ENCODE measurements at places on chromosomes 16 and 17.

- DNase-seq, result peak; percentile 42
These were observed 33.7 kb upstream of the KDM8 start for GRCh38 chr16:27169511-27170071.

- no peak for DNase-seq
These were observed 118.0 kb upstream of the SEC14L1 start for GRCh38 chr17:77022766-77023165.

DNA sequence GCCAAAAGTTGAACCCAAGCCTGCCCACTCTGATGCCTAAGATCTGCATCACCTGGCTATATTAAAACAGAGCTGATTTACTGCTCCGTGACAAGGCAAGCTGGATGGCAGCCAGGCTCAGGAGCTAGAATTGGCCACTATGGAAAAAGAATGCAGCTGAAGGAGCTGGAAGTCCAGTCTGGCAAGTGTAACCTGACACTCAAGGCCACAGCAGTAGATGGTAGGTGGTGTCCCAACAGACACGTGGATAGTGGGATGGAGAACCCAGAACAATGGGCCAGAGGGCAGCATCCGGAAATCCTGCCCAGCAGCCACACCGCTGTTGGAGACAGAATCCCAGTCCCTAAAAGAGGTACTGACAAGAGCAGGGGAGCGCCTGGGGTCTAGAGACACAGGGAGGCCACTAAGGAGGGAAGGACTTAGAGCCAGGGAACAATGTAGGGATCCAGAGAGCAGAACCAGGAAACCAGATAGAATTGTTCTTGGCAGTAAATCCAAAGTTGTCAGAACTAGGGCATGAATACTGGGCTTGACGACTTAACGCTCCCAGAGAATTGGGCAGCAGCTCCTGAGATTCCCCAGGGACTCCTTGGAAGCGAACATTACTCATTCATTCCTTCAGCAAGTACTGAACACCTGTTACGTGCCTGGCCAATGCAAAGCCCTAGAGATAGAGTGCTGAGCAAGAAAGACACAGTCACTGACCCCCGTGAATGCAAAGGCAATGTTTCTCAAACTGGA is 85.7 kb downstream of the CDYL2 start:
- DNase-seq, result no peak

DNA sequence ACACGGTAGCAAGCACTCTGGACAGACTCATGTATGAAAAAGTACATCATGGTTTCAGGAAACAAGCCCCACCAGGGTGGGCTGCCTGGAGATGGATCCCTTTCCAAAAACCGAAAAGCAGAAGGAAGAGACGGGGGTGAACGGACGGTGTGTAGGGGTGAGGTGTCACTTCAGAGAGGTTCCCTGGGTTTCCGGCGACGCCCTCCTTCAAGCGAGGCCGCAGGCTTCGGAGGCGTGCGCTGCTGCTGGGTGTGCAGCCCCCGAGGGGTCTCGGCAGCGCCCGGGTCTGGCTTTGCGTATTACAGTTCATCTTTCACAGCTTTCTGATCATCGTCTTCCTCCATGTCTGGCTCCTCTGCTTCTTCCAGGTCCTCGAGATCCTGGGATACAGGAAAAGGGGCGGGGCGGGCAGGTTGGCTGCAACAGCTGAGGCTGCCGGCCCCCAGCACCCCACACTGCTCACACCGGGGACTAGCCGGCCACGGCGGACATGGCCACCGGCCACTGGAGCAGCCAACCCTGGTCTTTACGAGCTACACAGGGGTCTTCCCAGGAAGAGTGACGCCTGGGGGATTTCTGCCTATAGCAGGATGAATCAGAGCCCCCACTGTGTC is 9.0 kb upstream of the PPP1R27 start:
- no peak for DNase-seq

- DNase-seq, result no peak
These were observed 175.7 kb upstream of the ZKSCAN2 start for GRCh38 chr16:25433388-25433787.

DNA sequence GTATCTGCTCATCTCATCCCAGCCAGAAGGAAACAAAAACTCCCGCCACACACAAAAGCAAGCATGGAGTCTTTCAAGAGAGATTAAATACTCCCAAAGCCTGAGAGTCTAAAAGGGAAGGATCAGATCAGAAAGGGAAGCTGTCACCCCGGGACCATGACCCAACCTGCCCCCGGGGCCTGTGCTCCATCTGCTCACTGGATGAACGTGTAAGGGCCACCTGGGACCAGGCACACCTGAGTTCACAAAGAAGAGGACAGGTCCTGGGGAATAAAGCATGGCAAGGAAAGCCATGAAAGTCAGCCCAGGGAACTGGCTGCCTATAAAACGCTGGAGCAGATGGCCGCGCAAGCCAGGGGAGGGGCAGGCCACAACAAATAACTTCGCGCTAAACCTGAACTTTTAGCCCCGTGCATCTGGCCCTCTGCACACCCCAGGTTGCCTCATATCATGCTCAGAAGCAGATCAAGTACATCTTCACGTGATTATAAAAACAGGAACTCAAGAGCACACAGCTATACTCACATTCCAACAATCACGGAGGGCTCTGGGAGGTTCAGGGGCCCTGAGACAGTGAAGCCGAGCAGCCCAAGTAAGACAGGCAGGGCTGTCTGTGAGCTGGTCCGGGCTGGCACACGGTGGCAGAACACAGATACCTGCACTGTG is 3.4 kb downstream of the TMEM11 start:
- no peak for DNase-seq

DNA sequence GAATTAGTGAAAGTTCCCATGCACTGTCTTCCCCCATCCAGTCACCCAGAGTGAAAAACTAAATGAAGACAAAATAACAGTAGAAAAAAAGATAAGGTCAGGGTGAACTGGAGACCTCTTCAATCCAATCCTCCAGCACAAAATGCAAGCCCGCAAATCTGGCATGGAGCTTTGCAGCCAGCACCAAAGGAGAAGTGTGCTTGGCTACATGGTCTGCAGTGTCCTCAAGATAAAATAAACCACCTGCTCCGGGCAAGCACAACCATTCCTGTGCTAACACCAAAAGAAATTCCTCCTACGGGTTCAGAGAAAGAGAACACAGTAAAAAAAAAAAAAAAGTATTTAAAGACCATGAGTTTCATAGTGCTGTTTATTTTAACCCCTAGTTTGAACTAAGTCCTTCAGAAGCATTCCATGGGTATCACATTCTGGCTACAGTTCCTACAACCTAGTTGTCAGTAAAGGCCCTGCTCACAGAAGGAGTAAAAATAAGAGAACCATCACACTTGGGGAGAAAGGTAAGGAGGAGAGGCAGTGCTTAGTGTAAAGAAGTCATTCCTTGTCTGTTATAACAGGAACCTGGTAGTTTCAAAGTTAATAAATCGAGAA is 109.1 kb downstream of the GAS7 start:
- DNase-seq, result no peak

DNA sequence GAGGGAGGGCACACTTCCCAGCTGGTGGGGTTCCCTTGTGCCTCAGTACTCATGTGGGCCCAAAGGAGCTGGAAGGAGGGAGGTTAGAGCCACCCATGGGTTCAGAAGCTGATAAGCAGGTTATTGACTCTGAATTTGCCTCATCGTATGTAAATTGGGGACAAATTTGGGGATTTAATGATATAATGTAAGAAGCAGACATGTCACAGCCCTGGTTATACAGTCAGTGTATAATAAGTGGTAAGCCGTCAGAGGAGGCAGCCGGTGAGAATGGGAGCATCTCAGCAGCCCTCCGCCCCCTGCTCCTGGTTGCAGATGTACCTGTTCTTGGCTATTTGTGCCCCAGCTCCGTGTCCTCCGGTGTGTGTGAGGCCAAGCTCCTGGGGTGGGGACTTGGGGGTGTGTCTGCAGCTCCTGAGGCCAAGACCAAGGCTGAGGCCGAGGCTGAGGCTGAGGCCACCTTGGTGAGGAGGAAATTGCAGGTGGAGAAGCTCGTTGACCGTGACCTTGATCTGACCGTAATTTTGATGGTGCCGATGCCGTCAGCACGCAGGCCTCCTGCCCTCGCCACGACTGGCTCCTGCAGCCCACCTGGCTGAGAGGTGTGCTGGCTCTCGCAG is 288.1 kb downstream of the SEC14L1 start:
- DNase-seq, result no peak

DNA sequence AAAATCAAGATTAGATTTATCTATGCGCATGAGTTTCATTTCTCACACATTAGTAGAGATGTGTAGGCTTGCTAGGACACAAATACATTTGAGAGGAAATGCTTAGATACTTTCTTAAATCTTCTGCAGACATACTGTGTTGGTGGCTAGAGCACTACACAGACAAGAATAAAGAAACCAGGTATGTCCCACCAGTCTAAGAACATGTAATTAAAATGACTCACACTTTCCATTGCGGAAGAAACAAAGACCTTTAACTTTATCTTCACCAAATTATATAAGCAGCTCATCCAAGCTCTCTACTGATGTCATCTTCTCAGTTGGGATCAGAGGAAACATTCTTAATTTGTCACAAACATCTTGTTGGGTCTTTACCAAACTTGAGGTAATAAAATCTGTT is 12.5 kb downstream of the GABARAPL2 start:
- DNase-seq, result no peak

DNA sequence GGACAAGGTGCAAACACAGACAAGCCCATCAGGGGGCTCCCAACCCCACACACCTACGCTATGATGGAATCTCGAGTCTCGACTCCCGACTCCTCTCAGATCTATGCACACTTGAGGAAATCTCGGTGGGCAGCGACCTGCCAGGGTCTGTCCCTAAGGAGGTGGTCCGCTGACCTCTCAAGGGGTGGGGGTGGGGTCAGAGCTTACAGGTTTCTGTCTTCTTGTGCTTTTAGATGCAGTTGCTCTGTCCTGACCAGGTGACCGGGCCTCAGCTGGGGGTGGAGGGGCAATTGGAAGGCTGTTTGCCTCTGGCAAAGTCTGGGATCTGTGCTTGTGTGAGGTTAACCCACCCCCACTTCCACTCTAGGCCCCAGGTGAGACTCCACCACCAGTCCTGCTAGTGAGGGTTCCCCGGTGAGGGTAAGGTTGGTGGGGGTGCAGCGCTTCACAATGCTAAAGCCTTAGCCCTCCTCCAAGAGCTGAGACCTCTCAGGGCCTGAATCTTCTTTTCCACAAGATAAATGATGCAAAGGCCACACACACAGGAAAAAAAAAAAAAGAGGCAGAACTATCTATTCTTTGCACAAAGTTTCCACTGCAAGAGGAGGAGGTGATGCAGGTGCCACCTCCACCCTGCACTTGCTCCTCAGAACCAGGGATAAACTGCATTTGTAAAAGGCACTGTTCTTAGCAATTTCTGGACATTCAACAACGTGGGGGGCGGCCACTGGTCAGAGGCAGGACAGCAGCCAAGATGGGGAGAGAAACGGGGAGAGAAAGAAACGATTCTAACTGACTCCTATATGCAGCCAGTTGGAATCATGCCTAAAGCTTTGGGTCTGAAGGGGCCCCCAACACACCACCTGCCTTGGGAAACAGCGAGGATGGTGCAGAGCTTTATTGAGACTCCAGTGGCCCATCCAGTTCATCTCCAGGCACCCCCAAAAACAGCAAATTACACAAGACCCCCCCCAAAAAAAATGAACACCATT is 4.1 kb downstream of the CISD3 start:
- DNase-seq, result no peak

- no peak for DNase-seq
These were observed 188.5 kb upstream of the C17orf78 start for GRCh38 chr17:37187262-37187661.

GRCh38 chr16:4966736-4967453 is 8.8 kb downstream of the SEC14L5 start:
- no peak for DNase-seq

DNA sequence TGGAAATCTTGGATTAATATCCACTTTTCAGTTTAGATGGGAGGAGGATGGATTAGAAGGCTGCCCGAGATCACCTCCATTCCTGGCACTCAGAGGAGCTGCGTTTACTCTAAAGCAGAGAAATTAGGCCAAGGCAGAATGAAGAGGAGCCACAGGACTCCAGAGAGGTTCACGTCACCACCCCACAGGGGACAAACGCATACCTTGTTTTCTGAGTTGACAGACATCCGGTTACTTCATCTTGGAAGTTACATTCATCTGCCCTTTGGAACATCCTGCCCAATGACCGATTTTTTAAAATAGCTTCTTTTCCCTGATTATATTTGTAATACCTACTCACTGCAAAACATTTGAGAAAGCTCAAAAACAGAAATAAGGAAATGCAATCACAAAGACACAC is 220.0 kb downstream of the SOX9 start:
- no peak for DNase-seq

DNA sequence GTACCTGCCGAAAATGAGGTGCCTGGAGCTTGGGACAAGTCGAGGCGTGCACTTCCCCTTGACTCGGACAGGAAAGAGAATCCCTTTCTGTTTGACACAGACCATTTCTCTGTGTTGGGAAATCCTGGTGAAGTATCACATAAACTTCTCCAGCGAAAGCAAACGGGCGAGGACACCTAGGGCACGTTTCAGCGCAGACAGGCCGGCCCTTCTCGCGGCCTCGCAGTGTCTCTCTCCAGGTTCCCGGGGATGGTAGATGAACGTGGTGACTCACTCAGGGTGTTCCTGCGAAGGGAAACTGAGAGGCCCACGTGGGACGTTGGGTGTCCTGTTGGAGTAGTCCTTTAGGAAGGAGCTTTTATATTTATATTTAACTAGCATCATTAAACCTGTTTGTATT is 36.3 kb upstream of the ZNF750 start:
- no peak for DNase-seq

DNA sequence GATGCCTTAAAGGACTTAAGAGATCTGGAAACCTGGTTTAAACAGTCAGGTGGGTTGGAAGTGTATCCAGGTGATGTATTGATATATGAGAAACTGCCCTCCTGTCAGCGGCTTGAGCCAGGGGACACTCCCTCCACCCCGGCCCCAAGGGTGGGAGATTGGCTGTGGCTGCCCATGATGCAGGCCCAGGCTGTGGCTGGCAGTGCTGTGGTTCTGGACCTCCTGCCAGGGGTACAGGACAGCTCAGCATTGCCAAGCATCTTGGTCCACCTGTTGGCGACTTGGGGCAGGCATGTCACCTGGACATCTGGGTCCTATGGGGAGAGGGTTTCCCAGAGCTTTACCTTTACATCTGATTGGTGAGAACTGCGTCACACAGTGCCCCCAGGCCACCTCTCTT is 201.0 kb downstream of the SPECC1 start:
- DNase-seq, result no peak

GRCh38 chr17:56290802-56291118 is 137.5 kb downstream of the ANKFN1 start:
- peak; percentile 37 for DNase-seq

GRCh38 chr17:49524473-49525359 is 29.6 kb downstream of the NGFR start:
- no peak for DNase-seq

DNA sequence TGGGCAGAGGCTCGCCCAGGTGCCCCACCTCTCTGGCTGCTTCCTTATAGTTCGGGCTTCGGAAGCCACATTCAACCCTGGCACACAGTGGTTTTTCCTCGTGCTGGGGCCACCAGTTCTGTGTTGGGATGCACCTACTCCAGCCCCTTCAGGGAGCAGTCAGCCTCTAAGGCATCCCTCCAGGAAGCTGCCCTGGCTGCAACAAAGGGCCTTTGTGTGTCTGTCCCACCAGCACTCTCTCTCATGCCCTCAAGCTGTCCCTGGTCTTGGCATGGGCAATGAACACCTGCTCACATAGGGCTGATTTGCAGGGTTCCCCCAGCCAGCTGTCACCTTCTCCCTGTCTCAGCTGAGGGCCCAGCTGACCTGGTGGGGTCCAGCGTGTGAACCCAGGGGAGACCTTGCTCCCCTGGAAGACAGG is 754 bp upstream of the NOXO1 start:
- peak; percentile 54 for DNase-seq
